GM10248 (cell line): ENCODE measurements at places on chromosomes 6 and 20.

DNA sequence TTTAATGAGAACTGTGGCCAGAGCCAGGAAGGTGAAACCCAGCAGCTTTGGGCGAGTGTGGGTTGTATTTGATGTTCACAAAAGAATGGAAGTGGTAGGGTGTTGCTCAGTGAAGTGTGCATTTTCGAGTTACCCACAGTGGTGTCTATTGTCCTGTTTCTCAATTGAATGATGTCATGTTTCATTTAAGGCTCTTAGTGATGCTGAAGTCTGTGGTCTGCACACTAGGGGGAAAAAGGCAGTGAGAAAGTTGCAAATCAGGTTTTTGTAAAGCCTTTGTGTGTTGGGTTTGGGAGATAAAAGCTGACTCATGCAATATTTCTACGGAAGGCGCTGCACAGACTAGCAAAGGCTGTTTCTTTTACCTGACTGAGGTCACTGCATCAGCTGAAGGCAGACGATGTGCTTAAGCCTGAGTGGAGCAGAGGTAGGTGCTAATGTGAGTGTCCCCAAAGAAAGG is 121.1 kb downstream of the PLEKHG1 start:
- peak; percentile 67 for DNase-seq

GRCh38 chr20:833121-833449 is 430 bp upstream of the FAM110A start:
- DNase-seq = no peak

- no peak for DNase-seq
Observed at GRCh38 chr6:156174031-156174890, 602.9 kb upstream of the ARID1B start.

- DNase-seq = no peak
Observed at GRCh38 chr6:123829302-123829953, 25.8 kb downstream of the NKAIN2 start.

DNA sequence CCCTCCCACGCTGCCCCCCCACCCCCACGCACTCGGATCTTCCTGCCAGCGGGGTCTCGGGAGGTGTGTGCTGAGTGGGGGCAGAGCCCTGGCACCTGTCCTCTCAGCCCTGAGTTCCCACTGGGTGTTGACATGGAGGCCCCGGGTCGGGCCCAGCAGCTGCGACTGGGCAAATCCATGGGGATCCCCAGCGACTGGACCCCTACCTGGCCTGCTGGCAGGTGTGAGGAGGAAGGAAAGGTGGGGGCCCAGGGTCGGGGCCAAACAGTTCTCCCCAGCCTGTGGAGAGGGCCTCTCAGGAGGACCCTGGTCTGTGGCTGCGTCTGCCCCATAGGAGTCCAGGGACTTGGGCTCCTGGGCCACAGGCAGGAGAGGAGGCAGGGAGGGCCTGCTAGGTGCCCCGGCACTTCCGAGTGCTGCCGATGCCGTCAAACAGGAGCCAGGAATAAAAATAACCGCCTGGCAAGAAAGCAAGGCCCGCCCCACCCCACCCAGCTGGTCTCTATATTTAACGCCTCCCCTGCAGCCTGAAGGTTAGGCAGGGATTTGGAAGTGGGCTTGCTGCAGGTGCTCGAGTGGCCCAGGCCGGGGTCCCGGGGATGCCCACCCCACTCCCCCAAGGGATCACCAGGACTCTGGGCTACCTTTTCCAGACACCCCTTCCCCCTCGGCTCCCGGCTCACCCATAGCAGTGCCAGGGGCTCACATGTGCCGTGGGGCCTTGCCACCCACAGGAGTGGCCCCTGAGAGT is 1.4 kb upstream of the EEF1A2 start:
- no peak for DNase-seq

DNA sequence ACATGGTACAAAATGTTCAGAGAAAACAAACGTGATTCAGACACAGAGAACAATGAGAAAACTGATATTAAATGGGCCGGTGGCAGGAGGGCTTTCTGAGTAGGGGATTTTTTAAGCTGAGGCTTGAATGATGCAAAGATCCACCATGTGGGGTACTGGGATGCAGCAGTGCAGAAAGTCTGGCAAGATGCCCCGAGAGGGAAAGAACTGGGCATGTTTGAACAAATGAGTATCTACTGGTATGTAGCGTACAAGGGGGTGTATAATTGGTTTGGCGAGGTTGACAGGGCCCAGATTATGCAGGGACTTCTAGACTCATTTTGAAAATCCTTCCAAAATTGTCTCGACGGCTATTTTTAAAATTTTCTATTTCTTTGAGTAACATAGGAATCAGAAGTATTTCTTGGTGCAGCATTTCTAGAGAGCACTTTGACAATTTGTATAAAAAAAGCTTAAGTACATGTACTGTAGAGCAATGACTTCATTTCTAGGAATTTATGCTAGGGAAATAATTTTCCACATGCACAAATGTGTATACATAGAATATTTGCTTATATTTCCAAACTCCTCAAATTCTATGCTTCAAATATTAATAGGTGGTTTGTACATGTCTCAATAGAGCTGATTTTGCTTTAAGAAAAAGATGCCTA is 119.6 kb upstream of the DOK5 start:
- no peak for DNase-seq

DNA sequence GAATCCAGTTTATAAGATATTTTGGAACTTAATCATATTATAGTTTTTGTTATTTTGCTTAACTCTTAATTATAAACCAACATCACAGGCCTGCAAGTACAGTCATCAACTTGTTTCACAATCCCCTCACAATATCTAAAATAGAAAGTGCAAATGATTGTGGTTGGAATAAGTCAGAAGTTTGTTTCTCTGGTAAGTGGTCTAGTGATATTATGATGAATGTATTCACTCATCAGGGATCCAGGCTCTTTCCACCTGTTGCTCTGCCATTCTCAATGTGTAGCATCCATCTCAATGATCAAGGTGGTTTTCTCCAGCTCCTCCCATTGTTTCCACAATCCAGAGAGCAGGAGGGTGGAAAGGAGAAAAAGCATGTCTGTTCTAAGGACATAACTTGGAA is 54.2 kb downstream of the OPN5 start:
- peak; percentile 7 for DNase-seq

- no peak for DNase-seq
Observed at GRCh38 chr6:125987026-125987617, 782 bp downstream of the TRMT11 start.

DNA sequence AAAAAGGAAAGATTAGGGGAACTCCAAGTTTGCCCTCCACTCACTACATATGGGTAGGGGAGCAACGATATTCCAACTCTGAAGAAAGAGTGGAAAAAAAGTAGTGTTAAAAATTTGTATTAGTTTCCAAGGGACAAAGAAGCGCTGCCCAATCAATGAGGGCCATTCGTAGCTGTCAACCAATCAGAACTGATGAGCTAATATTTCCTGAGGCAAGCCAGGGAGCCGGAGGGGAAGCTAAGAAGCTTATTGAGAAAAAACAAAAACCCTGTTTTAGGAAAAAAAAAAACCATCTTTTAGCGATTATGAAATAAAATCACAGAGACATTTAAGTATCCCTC is 59.5 kb downstream of the TRIM38 start:
- no peak for DNase-seq

GRCh38 chr6:24847402-24847801 is 48.7 kb upstream of the ARMH2 start:
- no peak for DNase-seq

DNA sequence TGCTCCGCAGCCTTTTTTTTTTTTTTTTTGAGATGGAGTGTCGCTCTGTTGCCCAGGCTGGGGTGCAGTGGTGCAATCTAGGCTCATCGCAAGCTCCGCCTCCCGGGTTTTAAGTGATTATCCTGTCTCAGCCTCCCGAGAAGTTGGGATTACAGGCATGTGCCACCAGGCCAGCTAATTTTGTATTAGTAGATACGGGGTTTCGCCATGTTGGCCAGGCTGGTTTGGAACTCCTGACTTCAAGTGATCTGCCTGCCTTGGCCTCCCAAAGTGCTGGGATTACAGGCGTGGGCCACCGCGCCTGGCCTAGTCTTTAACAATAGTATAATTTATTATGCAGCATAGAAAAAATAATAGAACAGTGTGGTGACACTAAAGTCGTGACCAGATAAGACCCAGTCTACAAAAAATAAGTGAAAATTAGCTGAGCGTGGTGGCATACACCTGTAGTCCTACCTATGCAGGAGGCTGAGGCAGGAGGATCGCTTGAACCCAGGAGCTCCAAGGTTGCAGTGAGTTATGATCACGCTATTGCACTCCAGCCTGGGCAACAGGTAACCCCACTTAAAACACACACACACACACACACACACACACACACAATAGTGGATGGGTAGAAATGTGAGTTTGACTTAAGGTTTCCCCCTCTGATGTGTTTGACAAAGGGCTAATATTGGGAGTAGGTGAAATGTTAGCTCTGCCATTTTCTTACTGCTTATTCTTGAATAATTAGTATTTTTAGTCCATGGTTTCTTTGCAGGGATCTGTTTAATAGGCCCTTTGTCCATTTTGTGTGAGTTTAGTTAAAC is 6.5 kb downstream of the PIM1 start:
- no peak for DNase-seq

DNA sequence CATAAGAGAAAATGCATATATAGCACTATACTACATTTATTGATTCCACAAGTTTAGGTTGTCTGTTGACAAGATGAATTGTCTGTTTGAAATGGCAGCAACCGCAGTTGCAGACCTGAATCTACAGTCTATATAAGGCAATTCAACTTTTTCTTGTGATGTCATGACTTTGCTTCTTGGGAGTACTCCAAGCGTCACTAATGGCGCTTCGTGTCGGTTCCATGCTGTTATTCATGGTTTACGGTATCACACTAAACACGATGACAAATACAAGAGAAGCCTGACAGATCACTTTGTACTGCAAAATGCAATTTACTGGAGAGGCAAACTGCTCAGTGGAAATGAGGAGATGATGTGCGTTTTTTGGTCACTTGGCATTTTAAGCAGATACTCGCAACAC is 280.3 kb upstream of the TCF21 start:
- no peak for DNase-seq

DNA sequence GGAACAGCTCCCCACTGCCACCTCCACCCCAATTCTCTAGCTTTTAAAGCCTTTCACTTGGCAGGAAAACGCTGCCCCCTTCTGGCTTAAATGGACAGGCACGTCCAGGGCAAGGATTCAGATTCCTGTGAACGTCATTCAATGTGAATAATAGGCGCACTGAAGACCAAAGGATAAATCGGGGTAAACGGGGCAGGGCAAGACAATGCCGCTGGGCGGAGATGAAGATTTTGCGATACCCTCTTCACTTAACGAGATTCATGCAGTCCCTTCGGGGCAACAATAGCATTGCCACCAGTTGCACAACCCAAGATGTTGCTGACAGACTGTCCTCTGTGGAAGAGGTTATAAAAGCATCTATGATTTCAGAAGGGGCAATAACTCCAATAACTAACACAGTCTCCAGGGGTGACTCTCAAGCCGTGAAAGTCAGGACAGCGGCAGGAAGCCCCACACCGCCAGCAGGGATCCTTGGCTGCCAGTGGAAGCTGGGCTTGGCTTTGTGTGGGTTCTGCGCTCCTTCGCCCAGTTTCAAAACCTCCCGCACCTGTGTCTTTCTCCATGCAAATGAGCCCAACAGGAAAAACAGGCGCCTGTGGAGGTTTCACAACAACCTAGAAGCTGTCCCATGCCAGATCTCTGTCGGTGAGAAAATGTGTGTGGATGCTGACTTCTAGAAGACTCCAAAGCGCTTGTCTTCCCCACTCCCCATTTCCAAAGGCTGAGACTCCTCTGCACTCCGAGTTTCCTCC is 291.8 kb downstream of the BMP7 start:
- peak; percentile 40 for DNase-seq

DNA sequence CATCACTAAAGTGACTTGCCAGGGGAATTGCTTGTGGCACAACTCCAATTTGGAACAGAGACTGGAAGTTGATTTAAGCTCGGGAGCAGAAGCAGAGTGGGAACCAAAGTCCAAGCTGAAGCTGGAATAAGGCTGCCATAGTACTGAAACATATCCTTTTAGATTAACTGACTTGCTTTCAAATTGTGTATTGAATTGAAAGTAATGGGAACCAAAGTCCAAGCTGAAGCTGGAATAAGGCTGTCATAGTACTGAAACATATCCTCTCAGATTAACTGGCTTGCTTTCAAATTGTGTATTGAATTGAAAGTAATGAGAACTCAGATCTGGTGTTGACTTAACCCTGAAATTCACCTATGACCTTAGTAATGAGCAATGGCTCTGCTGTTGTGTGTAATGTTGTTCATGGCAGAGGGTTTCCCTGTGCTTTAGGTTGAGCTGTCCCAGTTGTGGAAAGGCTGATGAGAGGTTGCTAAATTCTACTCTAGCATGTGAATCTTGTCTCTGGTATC is 40.2 kb downstream of the CENPW start:
- no peak for DNase-seq

GRCh38 chr6:111354758-111355555 is 128.1 kb downstream of the REV3L start:
- DNase-seq = no peak

- DNase-seq = no peak
Observed at GRCh38 chr6:144471986-144472385, 186.9 kb downstream of the UTRN start.

DNA sequence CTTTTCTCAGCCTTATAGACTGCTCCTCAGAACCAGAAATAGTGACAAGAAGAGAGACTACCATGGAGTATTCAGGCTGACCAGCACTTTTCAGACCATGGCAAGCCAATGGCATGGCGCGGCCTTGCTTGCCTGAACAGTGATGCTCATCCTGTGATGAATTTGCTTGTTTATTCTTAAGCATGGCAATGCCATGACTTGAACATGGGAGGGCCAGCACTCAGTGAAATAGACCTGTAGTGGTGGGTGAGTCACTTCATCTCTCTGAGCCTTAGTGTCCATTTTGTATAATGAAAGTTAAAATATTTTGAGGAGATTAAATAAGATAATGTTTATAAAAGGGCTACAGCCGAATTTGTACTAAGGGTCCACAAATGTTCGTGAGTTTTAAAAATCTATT is 79.1 kb downstream of the LRRC1 start:
- DNase-seq = no peak

GRCh38 chr20:33788351-33789049 is 22.6 kb upstream of the CHMP4B start:
- DNase-seq = no peak

GRCh38 chr6:108452711-108453195 is 108.0 kb upstream of the FOXO3 start:
- DNase-seq = no peak
